ENCODE measurements at places on chromosomes 3 and 15. TPM values are rescaled to one million over a fixed set of nuclear protein-coding genes. Genes with fewer than 3 reads are reported as not detected.

The PSMA4 gene
- total RNA-seq = 136 TPM

The CCR5 gene
- not detected for total RNA-seq

The UPK1B gene
- 0.40 TPM for total RNA-seq

The ACTC1 gene
- not detected for total RNA-seq

Data from aortic smooth muscle cell (primary cell).